ENCODE measurements at places on chromosomes 16 and 17. TPM values are rescaled to one million over a fixed set of nuclear protein-coding genes. Genes with fewer than 3 reads are reported as not detected.

- no peak for DNase-seq
These were observed 11.8 kb upstream of the AXIN2 start for GRCh38 chr17:65573282-65573602.

DNA sequence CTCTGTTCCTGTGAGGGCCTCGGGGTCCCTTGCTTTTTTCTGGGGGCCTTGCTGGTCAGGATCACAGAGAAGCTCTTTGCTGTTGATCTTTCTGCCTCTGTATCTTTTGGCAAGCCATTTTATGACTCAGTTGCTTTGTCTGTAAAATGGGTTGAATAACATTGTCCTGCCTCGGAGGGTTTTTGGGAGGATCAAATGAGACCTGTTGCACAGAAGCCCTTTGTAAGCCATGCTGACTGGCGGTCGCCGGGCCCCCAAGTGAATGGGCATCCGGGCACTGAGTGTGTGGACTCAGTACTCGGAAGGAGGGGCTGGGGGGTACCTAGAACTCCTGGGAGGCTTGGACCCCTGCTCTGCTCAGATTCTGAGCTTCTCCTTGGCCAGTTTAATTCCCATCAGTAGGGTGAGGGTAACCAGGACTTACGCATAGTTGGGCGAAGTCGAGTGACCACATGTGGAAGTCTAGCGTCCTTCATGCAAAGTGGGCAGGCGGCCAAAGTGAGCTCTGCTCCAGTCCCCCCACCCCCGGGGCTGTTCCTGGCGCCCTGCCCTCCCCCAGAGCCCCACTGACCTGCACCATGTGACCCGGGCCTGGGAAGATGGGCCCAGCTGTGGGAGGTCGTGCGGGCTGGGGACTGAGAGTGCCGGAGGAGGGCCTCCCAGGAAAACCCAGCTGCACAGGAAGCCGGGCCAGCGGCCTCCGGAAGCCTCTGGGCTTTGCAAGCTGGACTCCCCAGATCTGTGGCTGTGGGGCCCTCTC, 284.0 kb downstream of the SEC14L1 start:
- peak; percentile 95 for DNase-seq

DNA sequence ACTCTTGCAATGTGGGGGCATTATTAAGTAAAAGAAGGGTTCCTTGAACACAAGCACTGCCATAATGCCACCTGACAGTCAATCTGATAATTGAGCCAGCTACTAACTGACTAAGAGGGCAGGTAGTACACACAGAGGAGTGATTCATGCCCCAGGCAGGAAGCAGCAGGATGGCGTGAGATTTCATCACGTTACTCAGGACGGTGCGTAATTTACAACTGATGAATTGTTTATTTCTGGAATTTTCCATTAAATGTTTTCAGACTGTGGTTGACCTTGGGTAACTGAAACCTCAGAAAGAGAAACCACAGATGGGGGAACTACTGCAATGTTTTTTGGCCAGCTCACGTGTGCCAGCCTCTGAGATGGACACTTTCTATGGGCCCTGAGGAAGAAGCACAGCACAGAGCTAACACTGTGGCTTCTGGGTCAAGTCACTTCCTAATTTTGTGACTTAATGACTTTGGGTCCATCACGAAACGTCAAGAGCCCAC, 46.7 kb downstream of the C17orf67 start:
- DNase-seq = no peak

GRCh38 chr17:80083136-80083661, 18.2 kb upstream of the GAA start:
- peak; percentile 36 for DNase-seq

DNA sequence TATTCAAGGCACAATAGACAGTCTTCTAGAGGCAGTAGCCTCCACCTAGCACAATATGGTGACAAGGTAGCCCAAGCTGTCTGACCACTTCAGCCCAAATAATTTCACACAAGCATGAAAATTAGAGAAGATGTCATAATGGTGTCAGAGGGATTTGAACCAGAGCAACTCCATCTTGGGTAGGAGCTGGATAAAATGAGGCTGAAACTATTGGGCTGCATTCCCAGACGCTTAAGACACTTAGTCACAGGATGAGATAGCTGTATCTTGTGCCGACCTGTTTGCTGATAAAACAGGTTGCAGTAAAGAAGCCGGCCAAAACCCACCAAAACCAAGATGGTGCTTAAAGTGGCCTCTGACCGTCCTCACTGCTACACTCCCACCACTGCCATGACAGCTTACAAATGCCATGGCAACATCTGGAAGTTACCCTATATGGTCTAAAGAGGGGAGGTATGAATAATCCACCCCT, 192.6 kb downstream of the CPPED1 start:
- no peak for DNase-seq

- no peak for DNase-seq
These were observed 31.9 kb upstream of the CPNE2 start for GRCh38 chr16:57060323-57061083.

- no peak for DNase-seq
These were observed 45.6 kb downstream of the CYB5B start for GRCh38 chr16:69469807-69470561.

Gene ZFP3
- total RNA-seq = 9.3 TPM

Gene NME1
- 21.1 TPM for total RNA-seq

Gene ARHGAP27
- total RNA-seq = 30.4 TPM

Gene MAPT
- total RNA-seq = 37.7 TPM

Gene QPRT
- total RNA-seq = 31.8 TPM
